IMR-90 (cell line): ENCODE measurements at places on chromosomes 3 and 15. TPM values are rescaled to one million over a fixed set of nuclear protein-coding genes. Genes with fewer than 3 reads are reported as not detected.

DNA sequence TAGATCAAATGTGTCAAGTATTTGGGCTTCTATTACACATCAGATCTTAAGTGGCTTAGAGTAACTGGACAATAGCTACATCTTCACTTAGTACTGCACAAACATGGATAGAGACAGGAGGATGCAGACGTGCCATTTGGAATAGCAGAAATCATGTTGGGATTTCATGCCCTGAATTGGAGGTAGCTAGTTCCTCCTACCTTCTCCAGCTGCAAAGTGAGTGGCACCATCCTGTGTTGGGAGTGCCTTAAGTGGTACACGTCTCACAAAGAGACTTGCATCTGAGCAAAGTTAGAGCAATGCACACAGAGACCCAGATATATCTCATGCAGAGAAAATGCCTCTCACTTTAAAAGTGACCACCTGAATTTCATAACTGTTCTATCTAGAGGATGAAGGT, 136.5 kb downstream of the SSR3 start:
- DNase-seq: no peak

GRCh38 chr3:107620534-107620933, 97.8 kb downstream of the BBX start:
- no peak for DNase-seq

The GPR87 gene
- 0.28 and 0.36 TPM in 2 replicates for total RNA-seq

DNA sequence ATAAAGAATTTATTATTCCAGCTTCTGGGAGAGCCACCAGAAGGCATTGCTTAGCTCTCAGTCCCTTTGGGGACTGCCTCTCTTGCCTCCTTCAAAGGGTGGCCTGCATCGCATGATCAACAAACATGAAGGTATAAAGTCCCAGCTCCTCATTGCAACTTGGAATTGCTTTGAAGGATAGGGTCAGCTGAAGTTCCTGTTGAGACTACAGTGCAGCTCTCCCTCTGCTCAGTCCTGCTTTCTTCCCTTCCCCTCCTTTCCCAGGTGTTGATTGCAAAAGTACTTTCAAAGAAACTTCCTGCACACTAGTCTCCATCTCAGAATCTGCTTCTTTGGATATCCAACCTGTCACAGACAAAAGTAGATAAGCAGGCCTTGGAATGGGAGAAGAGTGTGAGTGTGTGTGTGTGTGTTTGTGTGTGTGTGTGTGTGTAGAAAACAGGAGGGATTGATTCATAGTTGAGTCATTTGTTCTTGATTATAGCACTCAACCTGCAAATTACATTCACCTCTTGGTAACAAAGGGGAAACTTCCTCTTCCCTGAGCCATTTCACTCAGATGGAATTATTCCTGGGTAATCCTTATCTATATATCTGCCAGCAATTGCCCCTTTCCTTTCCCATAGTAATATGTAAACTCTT, 13.7 kb downstream of the CCR8 start:
- no peak for DNase-seq

DNA sequence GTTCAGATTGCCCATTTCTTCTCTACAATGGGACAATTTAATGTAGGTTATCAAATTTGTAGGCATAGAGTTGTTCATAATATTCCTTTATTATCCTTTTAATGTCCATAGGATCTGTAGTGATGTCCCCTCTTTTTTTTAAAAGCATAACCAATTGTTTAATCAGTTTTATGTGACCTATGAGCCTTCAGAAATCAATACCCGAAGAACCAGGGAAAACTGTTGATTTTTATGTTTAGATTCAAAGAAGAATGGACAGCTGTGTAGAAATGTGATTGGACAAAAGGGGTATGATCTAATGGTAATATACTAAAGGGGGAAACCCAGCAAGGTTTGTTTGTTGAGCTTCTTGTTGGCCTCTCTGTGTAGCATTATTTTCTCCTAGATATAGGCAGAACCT, 39.5 kb downstream of the SUSD5 start:
- no peak for DNase-seq

DNA sequence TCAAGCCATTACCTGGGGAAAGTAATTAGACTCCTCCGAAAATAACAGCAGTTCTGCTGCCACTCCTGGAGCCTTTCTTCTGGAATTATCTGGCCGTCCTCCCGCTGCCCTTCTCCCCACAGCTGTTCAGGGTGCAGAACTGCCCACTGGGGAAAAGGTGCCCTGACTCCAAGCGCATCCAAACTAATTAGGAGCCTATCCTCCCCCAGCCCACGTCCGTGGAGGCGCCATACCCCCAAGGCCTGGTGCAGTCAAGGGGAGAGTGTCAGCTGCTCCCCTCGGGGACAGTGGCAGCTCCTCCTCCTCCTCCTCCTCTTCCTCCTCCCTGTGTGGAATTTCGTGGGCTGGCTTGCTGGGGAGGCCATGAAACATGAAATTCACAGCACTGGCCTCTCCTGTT, 177.2 kb downstream of the XXYLT1 start:
- no peak for DNase-seq

DNA sequence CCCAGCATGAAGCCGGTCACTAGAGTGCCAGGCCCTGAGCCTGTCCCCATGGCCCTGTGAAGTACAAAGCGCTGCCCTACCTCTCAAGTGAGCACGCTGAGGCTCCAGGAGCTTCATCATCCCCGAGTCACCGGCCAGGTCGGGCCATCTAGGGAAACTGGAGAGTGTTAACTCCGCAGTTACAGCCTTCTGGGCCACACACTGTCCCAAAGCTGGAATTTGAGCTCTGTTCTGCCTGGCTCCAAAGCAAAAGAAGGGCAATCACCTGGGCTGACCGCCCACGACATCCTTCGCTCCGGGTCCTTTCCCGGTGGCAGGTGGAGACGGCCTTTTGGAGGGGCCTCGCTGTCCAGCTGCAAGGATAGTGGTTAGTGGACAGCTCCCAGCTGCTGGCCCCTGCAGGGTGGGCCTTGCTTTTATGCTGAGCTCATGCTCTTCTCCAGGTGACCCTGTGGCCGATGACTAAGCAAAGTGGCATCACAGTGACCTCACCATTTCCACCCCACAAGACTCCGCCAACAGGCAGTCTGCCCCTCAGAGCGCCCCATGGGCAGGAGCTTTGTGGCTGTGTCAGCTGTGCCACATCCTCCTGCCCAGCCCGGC, 3.5 kb upstream of the MUC4 start:
- peak; percentile 16 for DNase-seq

GRCh38 chr3:67067251-67067650, 69.1 kb downstream of the KBTBD8 start:
- DNase-seq: no peak

DNA sequence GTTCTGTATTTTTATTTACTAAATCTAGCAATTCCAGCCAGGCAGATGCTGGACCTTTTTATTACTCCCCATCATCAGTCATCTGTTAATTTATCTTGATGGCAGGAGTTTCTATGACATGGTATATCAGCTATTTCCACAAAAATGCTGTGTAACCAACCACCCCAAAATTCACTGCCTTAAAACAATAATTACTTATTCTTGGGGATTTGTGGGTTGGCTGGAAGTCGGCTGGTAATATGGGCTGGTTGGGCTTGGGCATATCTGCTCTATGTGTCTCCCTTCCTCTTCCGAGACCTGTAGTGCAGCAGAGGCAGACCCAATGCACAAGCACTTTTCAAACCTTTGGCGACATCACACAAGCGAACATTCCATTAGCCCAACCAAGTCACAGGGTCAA, 92.1 kb upstream of the UBE2E1 start:
- peak; percentile 51 for DNase-seq

DNA sequence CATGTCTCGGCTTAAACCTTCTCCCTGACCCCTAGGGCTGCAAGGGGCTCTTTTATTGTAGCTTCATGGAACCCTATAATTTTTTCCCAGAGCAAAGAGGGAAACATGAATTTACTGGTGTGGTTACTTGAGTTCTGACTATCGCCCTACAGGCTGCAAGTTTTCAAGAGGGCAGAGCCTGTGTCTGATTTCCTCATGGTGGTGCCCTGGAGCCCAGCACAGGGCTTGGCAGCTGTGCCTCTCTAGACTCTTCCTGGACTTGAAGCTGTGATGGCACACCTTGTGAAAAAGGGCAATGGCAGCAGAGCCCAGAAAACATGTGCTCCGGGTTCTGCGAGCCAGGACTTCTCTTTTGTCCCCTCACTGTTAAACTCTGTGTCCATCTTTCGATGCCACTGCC, 34.2 kb upstream of the TF start:
- no peak for DNase-seq

DNA sequence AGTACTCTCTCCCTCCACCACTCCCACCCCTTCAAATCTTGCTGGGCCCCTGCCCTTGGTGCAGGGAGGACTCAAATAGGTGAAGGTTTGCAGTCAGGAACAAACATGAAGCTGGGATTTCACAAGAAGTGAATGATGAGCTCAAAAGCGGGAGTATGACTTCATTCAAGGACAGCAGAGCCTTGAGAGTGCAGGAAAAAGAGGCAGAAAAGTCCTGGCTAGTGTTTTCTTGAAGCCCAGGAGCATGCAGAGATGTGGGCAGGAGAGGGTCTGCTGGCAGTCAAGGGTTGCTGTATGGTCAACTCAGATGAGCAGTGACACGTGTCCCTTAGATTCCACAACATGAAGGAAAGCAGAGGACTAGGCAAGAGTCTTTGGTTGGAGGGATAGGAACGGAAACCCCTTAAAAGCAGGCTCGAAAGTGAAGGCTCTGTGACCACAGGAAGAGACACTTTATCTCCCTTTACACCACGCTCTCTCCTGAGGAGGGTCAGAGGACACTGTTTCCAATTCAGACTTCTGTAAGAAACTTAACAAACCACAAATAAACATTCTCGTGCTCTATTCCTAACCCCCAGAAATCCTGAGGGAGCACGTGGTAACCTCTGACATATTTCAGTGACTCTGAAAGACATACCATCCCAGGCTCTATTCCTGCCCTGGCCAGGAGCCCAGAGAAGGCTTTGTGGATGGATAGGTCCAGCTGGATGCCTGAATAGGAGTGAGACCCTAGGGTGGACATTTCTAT, 168.0 kb upstream of the NDN start:
- DNase-seq: no peak

The MAGEL2 gene
- total RNA-seq: under 0.01 and 0.18 TPM in 2 replicates

GRCh38 chr15:73268457-73268856, 100.3 kb downstream of the HCN4 start:
- DNase-seq: peak; percentile 21

The HGD gene
- total RNA-seq: not detected in 2 replicates

- DNase-seq: no peak
Measured at GRCh38 chr15:77026501-77027110, 31.7 kb downstream of the PSTPIP1 start.

The DCLK3 gene
- not detected in 2 replicates for total RNA-seq

The QRICH1 gene
- 62.7 and 72.2 TPM in 2 replicates for total RNA-seq

DNA sequence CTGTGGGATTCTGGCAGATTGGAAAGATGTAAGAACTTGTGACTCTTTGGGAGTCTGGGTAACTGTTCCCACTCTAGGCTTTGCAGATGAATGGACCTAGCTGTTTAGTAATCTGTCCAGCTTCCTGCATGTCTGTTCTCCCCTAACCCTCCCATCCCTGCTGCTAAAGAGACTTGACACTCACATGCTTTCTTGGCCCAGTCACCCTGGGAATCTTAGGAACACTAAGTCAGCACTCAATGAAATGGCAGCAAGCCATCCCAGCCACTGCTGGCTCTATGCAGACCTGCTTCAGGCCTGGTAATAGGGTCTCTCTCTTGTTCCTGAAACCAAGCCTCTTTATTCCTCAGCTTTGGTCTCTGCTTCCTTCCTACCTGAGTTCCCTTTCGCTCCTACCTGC, 63.7 kb upstream of the THSD4 start:
- DNase-seq: peak; percentile 94

DNA sequence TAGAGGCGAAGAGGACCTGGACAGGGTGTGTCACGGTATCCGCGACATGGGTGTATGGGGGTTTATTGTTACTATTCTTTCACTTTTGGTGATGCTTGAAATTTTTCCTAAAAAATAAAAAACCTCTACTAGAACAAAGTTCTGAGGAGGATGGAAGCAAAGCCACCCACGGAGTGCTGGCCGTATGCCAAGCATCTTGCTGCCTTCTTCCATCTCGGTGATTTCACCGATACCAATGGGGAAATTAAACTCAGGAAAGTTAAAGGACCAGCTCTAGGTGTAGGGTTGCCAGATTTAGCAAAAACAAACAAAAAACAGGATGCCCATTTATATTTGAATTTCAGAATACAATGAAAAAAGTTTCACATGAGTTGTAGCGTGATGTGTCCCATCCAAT, 33.9 kb downstream of the SMAD6 start:
- no peak for DNase-seq

- DNase-seq: no peak
Measured at GRCh38 chr3:53123953-53124352, 6.3 kb downstream of the RFT1 start.

The HYAL3 gene
- total RNA-seq: 2.2 and 2.7 TPM in 2 replicates

The TBCCD1 gene
- total RNA-seq: 17.8 and 19.7 TPM in 2 replicates

The EPHA6 gene
- total RNA-seq: not detected in 2 replicates
